ENCODE measurements at places on chromosomes 13 and 19.

DNA sequence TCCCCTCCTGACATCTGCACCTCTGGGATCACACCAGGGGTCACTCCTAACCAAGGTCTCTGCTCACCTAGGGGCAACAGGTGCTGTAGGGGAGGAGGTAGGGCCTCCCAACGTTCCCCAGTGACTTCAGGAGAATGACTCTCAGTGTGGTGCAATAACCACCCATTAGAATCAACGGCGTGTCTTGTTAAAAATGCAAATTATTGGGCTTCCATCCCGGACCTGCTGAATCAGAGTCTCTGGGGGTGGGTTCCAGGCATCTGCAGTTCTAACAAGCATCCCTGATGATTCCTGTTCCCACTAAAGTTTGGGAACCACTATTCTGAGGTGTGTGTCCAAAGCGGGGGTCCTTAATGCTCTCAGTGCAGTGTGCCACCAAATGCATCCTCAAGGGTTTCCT lies 84.6 kb downstream of the CRYL1 start:
- no peak for DNase-seq

DNA sequence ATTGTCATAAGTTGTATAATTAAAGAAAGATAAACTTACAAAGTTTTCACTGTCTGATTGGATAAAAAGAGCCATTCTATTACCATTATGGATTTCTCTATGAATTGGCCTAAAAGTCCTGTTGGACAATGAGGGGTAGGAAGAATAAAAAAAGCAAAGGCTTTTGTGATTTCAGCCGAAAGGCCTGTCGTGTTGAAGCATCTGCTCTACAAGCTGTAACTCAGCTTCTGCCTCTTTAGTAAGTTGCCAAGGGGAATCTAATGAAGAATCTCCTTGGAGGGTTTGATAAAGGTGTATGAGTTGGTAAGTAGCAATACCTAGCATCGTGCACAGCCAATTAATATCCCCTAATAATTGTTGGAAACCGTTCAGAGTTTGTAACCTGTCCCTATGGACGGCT lies 25.2 kb upstream of the ERVV-1 start:
- no peak for DNase-seq

DNA sequence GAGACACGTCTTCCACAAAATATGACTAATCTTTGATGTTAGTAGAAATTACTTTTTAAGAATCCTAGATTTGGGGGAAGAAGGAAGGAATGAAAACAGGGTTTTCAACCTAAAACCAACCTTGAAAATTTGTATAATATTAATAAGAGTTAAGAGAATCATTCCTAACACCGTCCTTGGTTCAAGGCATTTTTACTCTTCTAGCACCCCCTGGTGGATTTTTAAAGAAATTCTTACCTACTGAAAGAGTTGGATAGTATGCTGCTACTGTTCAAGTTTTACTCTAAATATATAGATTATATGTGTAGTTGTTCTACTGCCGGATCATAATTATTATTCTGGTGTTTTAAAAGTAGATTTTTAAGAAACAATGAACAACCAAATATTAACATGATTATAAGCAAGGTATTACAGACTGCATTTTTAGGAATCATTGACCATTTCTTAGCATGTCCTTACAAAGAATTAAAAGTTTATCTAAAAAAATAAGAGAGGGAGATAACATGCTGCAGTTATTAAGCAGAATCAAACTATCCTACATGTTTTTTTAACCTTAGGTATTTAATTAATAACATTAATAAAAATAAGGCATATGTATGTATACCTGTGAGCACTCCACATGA lies 7.4 kb upstream of the SLITRK6 start:
- no peak for DNase-seq

GRCh38 chr19:38361633-38362075 lies 12.7 kb upstream of the PSMD8 start:
- no peak for DNase-seq

GRCh38 chr13:45416516-45417128 lies 1.6 kb downstream of the SLC25A30 start:
- DNase-seq, result no peak

DNA sequence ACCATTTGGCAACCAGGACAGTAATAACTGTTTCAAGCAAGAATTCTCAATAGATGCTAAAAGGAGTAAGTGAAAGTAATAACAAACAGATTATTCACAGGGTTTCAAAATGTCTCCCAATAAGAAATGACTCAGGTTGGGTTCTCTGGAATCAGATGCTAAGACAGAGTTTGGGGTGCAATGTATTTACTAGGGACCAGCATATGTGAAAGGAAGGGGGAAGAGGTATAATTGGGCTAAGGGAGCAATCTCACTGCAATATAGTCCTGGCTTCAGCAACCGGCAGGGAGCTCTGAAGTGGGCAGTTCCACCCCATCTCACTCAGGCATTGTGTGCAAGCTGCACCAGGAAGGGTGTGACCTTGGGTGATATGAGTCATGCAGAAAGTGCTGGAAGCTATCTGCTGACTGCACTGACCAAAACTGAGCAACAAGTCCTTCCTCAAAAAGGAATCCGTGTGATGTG lies 23.4 kb downstream of the ZDHHC20 start:
- DNase-seq, result no peak

- DNase-seq, result no peak
These were observed 167.1 kb downstream of the LMO7 start for GRCh38 chr13:75803164-75803611.

- no peak for DNase-seq
These were observed 6.1 kb upstream of the ECH1 start for GRCh38 chr19:38837656-38838121.

- DNase-seq, result peak; percentile 34
These were observed 10.4 kb upstream of the TYK2 start for GRCh38 chr19:10390652-10391286.

DNA sequence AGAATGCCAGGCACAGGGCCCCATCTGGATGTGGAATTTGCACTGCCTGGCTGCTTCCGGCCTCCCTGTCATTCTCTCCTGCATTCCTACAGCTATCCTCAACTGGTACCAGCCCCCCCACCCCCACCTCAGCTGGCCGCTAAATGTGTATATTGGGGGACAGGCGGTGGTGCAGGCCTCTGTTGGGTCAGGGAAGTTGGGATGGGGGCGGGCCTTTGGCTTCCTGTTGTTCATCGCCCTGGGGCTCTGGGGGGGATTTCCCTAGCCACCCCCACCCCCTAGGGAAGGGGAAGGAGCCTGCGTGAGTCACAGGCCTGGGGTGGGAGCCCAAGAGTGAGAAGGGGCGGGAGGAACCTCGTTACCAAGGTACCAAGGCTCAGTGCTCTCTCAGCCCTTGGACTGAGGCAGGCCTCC lies 10.6 kb downstream of the POU2F2 start:
- DNase-seq, result peak; percentile 62

- no peak for DNase-seq
These were observed 4.5 kb downstream of the BSG start for GRCh38 chr19:576768-577438.

DNA sequence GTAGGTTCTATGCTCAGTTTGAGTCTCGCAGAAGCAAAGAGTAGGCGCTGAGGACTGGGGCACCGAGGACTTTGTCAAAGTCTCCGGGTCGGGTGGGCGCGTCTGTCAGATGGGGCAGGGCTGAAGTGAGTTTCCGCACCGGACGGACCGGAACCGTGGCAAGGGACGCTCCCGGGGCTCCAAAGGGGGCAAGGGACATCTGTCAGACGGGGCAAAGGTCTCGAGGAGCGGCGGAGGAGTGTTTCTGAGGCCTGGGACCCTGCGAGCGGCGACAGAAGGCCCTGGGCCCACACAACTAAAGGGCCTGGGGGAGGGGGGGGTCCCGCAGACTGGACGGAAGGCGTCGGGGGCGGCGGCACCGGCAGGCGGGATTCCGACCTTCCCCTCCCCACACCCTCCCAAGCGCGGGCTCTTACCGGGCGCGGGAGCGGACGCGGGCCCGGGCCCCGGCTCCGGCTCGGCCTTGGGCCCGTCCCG lies 13.3 kb upstream of the AKAP8L start:
- DNase-seq, result no peak

DNA sequence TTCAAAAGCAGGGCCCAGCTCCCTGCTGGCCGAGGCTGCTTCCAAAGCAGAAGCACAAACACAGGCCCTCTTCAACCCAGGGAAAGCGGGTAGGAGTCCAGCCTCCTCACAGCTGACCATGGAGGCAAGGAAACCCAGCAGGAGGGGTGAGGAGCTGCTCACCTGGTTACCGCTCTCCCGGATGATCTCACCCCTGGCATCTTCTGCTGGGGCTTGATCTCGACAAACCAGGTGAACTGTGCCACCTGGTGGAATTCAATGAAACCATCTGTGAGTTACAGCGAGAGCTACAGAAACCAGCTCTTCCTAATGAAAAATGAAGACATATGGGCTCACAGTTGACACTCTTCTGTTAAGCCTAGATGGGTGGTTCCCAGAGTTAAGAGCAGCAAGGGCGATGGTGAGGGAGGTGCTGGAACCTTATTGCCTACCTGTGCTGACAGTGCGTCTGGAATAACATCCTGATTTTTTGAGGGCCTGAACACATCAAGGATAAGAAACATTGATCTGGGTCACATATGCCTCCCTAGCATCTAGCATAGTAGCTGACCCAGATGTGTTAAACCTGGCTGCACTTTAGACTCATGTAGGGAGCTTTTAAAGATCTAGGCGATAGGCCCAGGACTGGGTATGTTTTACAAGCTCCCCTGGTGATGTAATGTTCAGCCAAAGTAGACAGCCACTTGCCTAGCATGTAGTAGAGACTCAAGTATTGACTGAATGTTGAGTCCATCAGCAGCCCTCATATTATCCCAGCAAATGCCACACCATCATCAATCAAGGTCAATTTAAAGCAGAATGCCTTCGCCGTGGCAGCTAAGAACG lies 6.1 kb downstream of the DHRS12 start:
- no peak for DNase-seq

GRCh38 chr13:48094404-48094780 lies 512 bp downstream of the MED4 start:
- no peak for DNase-seq

GRCh38 chr19:15976836-15977689 lies 28.3 kb downstream of the OR10H4 start:
- no peak for DNase-seq

DNA sequence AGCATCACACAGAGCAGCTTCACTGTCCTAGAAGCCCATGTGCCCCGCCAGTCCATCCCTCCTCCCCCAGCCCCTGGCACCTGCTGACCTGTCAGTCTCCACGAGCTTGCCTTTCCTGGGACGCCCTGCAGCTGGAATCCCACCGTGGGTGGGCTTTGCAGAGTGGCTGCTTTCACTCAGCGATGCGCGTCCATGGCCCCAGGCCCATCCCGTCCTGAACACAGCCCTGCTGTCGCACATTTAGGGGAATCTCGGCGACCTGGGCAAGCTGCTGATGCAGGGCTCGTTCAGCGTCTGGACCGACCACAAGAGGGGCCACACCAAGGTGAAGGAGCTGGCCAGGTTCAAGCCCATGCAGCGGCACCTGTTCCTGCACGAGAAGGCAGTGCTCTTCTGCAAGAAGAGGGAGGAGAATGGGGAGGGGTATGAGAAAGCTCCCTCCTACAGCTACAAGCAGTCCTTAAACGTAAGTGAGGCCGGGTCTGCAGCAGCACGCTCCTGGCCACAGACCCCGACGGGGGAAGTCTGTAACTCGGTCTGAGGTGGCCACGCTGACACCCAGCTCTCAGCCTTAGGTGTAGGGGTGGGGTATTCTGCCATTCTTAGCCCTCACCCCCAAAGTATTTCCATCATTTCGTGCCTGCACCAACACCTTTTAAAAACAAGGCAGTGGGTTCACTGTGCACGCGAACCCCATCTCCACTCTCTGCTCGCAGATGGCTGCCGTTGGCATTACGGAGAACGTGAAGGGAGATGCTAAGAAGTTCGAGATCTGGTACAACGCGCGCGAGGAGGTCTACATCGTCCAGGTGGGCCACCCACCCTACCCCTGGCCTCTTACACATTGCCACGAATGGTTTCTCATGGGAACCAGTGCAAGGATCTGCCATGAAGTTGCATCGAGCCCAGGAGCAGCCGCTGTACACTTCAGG lies 18.3 kb upstream of the F7 start:
- DNase-seq, result no peak

- DNase-seq, result no peak
These were observed 155.9 kb upstream of the KLF12 start for GRCh38 chr13:74289861-74290773.

- no peak for DNase-seq
These were observed 365.8 kb downstream of the MTUS2 start for GRCh38 chr13:29185926-29186325.

- DNase-seq, result peak; percentile 74
These were observed at the start of gene ZNF835 for GRCh38 chr19:56671613-56671994. TSS of gene ZNF835 (minus strand) at chr19:56671757. CDS start at chr19:56665198, 6,559 bp downstream.

GRCh38 chr13:28037399-28037798 lies 48.9 kb upstream of the URAD start:
- DNase-seq, result no peak

GRCh38 chr19:39032063-39032918 lies at the start of gene FBXO27:
TSS of gene FBXO27 (minus strand) at chr19:39032549. CDS start at chr19:39032227, 322 bp downstream.
- no peak for DNase-seq

DNA sequence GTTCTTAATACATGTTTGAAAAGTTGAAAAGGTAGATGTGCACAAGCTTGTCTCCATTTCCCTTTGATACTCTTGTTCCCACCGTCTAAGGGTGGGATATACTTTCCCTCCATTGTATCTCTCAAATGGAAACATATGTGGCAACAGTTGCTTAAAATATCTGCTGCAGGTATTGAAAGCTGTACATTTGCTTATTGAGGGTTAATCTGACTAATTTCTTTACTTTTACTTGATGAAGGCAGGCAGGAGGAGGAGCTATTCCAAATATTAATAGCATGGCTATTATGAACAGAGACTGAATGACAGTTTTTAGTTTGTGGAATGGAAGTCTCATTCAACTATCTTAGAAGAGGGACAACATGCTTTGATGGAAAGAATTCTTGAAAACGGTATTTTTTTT lies 103.8 kb downstream of the SLC10A2 start:
- no peak for DNase-seq

DNA sequence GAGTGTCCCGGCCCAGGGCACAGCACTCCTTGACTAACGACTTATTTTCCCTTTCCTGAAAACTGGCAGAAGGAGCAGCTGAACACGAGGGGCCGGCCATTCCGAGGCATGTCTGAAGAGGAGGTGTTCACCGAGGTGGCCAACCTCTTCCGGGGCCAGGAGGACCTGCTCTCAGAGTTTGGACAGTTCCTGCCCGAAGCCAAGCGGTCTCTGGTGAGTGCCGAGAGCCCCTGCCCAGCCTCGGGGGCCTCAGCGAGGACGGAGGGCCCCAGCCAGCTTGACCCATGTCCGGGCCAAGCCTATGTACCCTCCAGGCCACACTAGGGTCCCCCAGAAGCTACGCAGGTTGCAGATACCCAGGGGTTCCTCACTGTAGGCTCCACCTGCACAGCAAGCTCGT lies 17.7 kb downstream of the SIN3B start:
- DNase-seq, result no peak

- DNase-seq, result no peak
These were observed 20.6 kb upstream of the PLPP2 start for GRCh38 chr19:311813-312261.

- no peak for DNase-seq
These were observed 84.5 kb downstream of the LRRC63 start for GRCh38 chr13:46296115-46296822.
